Activated naive CD4-positive, alpha-beta T cell treated with anti-CD3 and anti-CD28 coated beads for 36 hours (primary cell): ENCODE measurements at places on chromosomes 11 and 22.

DNA sequence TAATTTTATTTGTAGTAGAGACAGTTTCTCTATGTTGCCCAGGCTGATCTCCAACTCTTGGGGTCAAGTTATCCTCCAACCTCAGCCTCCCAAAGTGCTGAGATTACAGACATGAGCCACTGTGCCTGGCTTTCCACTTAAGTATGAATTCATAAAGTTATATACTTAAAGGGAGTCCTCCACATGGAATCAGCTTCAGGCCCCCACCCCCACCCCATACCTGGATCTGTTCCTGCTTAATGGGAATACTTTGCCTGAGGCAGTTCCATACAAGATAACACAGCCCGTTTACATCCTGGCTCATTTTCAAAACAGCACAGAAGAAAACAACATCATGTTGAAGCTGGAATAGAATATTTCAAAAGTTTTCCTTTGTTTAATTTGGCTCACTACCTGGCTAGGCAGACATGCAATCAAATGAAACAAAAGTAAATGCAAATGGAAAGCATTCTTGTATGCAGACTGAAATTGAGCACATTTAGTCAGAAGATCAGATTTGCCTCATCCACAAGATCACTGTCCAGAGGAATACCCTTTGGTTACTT lies 82.4 kb downstream of the FAT3 start:
- DNase-seq = no peak

- DNase-seq = no peak
Observed at GRCh38 chr22:45632791-45633515, 38.7 kb upstream of the ATXN10 start.

DNA sequence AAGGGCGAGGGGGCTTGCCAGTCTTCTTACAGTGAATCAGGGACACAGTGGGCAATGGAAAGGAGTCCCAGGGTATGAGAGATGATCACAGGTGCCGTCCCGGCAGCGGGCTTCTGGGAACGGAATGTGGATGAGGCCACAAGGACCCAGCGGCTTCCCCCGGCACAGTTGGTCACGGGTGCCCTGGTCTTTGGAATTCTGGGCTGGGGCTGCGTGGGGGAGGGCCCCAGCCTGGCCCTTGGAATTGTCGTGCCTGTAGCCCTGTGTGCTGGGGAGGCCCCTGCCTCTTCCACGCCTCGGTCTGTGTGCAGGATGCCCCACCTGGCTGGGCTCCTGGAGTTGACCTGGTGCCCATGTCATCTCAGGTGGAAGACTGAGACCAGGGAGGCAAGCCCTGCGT lies 76.6 kb downstream of the FBLN1 start:
- no peak for DNase-seq

DNA sequence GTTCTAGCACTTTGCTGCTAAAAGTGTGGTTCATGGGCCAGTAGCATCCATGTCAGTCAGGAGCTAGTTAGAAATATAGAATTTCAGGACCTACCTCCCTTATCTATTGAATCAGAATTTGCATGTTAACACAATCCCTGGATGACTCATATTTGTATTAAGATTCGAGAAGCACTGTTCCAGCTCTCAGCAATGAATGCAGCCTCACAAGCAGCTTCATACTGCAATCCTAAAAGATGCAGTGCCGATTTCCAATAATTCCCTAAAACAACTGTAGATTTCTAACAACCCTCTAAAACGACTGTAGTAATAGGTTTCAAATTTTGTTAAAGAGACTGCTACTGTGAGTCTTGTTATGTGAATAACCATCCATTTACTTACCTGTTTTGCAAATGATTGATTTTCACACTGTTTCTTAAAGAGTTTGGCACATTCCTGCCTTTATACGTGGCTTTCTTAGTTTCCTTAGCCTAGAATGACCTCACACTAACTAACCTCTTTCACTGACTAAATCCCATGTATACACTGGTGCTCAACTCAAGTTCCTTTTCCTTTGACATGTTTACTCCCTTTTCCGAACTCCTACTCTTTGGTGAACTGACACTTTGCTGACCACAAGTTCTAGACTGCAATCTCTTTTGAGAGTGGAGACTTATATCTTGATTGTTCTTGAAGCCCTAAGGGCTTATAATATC lies 511.8 kb downstream of the METTL15 start:
- DNase-seq = no peak

- DNase-seq = peak; percentile 89
Observed at GRCh38 chr11:60913793-60914632, at the start of gene TMEM109. TSS of gene TMEM109 (plus strand) at chr11:60914158. CDS start at chr11:60919694, 5,536 bp downstream.

- DNase-seq = no peak
Observed at GRCh38 chr22:35308480-35309021, 8.9 kb downstream of the TOM1 start.

DNA sequence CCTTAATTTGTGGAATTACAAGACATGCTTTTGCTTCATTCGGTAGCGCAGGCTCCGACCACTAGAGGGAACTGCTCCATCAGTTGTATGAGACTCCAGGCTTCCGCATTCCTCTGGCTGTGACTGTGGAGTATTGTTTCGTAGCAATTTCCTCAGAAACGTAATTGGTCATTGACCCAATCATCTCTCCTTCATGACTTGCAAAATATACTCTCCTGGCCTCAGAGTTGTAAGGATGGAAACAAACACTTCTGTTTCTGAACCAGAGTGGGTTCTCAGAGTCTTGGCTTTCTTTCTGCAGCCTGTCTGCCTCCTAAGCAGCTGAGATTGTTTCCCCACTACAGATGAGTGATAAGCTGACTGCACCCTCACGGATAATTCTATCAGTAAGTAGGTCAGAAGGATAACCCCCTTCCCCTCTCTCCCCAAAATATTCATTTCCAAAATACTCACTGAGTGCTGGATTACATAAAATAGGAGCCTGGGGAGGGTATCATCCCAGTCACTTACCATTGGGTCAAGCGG lies 146.8 kb upstream of the ZC3H12C start:
- peak; percentile 83 for DNase-seq

- no peak for DNase-seq
Observed at GRCh38 chr11:97225794-97226193, 836.0 kb downstream of the JRKL start.

GRCh38 chr11:66346476-66347424 lies 679 bp downstream of the B4GAT1 start:
- no peak for DNase-seq

DNA sequence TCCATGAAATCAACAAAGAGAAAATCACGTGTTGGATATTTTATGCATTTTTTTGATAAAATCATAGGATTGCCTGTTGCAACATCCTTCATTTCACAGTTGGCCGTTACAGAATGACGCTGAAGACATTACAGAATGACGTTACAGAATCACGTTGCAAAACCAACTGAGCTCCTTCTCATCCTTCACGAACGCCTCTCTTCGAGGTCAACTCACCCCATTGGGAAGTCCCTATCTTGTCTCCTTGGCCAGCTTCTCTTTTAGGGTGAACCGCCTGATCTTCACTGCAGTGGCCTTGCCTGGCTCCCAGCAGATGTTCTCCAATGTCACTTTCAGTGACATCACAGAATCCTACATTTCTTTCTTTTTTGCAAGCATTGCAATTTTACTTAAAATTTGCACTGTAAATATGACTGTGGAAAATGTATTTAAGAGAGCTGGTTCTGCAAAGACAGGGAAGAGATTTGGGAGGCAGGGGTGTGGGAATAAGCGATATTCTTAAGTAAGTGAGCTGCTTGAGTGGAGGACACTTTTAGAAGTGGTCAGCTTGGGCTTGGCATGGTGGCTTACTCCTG lies 5.1 kb downstream of the KRTAP5-7 start:
- DNase-seq = no peak

- DNase-seq = no peak
Observed at GRCh38 chr11:127454856-127455255, 454.3 kb upstream of the KIRREL3 start.

- no peak for DNase-seq
Observed at GRCh38 chr11:102950622-102951081, 4.9 kb downstream of the MMP13 start.

- peak; percentile 85 for DNase-seq
Observed at GRCh38 chr22:35627267-35628041, 10.3 kb upstream of the MB start.

- no peak for DNase-seq
Observed at GRCh38 chr22:16601437-16602223, 9.0 kb upstream of the CCT8L2 start.

- no peak for DNase-seq
Observed at GRCh38 chr11:127308291-127308690, 307.7 kb upstream of the KIRREL3 start.

- peak; percentile 81 for DNase-seq
Observed at GRCh38 chr11:4636962-4637661, at the start of gene OR51D1. TSS of gene OR51D1 (plus strand) at chr11:4637477. CDS start at chr11:4639791, 2,314 bp downstream.

DNA sequence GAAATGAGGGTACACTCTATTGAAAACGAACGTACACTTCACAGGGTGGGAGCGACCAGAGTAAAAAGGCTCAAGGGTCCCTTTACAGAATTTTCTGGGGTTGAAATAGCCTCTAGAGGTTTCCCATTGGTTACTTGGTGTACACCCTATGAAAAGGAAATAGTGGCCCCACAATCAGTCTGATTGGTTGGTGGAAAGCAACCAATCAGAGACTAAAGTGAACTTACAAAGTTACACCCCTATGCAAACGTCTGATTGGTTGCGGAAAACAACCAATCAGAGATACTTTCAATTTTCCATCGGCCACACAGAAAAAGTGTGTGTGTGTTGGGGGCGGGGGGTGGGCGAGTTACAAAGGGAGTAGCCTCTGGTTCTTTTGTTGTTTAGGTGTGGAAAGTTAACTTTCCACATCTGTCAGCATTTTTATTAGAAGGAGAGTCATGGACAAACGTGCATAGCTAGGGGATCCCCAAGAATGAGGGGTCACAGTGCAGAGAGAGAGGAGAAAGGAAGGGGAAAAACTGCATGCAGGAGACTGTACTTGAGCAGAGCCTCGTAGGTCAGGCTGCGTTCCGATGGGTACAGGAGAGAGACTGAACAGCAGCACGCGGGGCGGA lies 1152.1 kb downstream of the TBC1D22A start:
- DNase-seq = no peak

DNA sequence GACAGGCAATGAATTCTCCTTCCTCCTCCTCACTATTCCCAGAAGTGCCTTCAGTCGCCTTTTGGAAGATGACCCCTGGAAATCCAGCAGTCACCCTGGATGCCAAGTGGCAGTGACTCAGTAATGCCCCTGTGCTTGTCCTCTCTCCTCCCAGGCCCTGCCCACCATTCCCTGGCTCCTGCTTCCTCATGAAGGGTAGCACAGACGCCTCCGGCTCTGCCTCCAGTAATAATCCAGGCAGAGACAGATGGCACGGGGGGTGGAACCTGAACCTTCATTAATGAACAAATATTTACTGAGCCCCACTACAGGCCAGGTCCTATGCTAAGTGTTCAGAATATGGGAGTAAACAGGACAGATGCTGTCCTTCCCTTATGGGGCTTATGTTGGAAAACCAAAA lies 23.2 kb downstream of the SYT13 start:
- no peak for DNase-seq

DNA sequence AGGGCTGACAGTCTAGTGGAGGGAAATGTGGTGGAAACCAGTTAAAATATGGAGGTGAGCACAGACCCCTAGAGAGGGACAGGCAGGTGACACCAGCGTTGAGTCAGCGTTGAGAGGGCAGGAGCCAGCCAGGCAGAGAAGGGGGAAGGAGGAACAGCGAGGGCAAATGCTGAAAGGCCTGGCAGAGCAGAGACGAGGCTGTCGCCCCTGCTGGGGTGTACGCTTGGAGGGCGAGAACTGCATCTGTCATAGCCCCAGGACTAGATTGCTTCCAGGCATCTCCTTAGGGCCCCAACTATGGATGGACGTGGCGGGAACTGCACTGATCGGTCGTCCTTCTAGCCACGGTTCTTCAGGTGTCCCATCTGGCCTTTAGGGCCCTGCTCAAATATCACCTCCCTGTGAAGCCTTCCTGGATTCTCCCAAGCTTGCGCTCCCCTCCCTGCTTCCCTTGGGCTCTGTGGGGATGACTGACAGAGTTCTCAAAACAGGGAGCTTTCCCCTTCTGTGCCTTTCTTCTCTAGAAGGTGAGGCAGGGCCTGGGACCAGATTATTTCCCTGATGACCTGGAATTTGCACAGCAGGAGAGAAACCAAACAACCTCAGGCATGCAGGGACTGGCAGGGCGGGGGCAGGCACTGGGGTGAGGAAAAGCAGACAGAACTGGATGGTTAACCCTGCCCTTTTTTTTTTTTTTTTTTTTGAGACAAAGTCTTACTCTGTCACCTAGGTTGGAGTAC lies 11.1 kb downstream of the SYNGR1 start:
- no peak for DNase-seq

GRCh38 chr11:64094463-64095260 lies 58.9 kb downstream of the FLRT1 start:
- DNase-seq = no peak

DNA sequence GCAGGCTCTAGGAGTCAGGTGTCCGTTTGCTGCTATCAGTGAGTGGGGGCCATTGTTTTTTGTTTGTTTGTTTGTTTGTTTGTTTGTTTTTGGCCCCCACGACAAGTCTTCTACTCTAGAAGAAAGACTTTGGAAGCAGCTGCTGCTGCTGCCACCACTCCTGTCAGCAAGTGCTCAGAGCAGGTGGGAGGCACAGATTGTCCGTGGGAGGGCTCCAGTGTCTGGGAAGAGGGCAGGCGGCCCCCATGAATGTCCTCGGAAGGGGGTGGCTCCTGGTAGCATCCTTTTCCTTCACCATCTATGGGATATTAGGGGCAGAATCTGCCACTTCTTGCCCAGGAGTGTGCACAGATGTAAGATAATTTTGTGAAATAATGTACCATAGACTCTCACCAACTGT lies 37.8 kb upstream of the YWHAH start:
- DNase-seq = no peak

- DNase-seq = no peak
Observed at GRCh38 chr11:120771551-120772060, 252.3 kb upstream of the TBCEL start.

GRCh38 chr11:16895306-16895705 lies 118.9 kb downstream of the PLEKHA7 start:
- no peak for DNase-seq

DNA sequence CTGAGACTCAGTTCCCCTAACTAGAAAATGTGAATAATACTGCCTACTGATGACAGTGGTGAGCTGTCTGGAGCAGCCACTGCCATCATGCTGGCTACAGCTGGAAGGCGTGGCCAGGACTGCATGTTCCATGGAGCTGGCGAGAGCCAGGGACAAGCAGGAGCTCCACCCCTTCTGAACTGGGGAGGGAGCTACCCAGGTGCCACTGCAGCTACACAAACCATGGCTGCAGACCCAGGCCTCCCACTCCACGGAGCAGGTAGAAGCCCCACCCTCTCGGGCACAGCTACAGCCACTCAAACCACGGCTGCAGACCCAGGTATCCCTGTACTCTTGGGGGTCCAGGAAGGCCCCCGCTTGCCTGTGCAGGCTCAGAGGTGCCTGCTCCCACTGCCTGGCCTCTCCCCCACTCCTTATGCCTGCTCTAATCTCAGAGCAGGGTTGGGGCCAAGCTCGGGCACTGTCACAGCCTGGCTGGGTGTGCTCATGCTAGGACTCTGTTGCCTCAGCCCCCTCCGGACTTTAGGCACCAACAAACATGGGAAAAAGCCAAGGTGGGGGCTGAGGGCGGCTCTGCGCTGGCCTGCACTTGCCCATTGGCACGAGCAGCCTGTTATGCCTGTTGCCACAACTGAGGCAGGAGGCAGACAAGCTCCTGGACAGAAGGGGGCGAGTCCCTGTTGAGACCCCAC lies 51.7 kb downstream of the RAB30 start:
- no peak for DNase-seq
